ENCODE measurements at places on chromosomes 1 and 21.

GRCh38 chr1:93603601-93604000, 78.0 kb downstream of the BCAR3 start:
- DNase-seq = no peak

GRCh38 chr21:34688145-34688544, 19.4 kb downstream of the CLIC6 start:
- peak; percentile 83 for DNase-seq

DNA sequence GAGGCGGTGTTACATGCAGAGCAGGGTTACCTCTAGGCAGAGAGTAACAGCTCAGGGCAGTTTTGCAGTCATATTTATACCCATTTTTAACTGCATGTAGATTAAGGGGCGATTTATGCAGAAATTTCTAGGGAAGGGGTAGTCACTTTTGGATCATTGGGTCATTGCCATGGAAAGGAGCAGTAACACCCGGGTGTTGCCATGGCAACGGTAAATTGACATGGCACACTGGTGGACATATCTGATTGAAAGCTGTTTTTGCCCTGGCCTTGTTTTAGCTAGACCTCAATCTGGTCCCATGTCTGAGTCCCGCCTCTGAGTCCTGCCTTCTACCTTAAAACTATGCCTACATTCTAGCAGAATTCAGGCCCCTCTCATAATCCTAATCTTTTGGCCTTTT, 11.8 kb upstream of the USP1 start:
- DNase-seq = no peak

DNA sequence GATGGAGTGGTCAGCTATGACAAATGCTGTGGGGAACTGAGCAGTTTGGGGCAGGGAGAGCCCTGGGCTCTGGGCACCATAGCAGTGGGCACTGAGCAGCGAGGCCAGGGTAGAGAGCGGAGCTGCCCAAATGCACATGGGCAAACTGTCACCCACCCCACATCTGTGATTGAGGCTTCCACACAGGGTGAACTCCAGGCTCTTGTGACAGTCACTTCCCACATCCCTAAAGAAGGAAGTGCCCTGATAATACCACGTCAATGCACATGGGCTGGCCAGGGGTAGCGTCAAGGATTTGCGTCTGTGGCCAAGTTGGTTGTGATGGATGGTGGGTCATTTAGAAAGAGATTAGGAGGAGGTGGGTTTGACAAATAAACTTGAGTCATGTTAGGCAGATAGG, 2.6 kb upstream of the GUCA2B start:
- no peak for DNase-seq

DNA sequence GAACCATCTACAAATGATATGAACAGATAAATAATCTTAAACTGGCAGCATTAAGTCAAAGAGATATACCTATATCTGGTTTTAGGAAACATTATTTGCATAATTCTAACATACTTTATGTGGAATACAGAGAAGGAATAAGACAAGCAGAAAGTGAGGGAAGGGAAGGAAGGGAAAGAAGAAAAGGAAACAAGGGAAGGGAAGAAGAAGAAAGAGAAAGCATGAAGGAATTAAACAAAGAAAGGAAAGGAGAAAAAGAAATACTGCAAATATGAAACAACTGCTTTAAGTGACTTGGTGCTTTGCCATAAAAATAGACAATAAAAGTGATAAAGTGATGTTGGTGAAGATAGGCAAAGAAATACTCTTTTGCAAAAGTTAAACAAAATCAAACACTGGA, 20.1 kb downstream of the SCMH1 start:
- no peak for DNase-seq

DNA sequence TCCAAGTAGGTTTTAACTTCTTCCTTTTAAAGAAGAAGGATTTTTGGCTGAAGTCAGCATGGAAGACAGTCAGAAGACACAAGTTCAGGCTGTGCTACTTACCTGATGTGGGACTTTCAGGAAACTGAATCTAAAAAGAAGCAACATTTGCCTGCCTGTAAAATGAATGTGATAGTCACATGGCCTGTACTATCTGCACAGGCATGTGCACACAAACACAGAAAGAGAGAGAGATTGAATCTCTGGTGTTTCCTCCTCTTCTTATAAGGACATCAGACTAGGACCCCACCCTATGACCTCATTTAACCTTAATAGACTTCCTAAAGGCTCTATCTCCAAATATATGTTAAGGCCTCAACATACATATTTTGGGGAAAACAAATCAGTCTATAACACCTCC, 542.9 kb downstream of the PLPP3 start:
- no peak for DNase-seq

- no peak for DNase-seq
Observed at GRCh38 chr1:201418461-201418860, 3.1 kb downstream of the TNNI1 start.

DNA sequence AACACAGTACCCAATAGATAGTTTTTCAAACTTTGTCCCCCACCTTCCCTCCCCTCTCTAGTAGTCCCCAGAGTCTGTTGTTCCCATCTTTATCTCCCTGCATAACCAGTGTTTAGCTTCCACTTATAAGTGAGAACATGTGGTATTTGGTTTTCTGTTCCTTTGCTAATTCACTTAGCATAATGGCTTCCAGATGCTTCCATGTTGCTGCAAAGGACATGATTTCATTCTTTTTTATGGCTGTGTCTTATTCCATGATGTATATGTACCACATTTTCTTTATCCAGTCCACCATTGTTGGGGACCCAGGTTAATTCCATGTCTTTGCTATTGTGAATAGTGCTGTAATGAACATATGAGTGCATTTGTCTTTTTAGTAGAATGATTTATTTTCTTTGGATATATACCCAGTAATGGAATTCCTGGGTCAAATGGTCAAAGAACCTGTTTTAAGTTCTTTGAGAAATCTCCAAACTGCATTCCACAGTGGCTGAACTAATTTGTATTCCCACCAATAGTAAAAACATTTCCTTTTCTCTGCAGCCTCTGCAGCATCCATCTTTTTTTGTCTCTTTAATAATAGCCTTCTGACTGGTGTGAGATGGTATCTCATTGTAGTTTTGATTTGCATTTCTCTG, 126.0 kb downstream of the AK5 start:
- DNase-seq = no peak

- DNase-seq = no peak
Observed at GRCh38 chr1:197666769-197667285, 108.5 kb downstream of the DENND1B start.

- DNase-seq = peak; percentile 99
Observed at GRCh38 chr1:67430358-67431155, at the start of gene SERBP1. Gene SERBP1 (minus strand): TSS chr1:67430402. CDS start chr1:67430300, 102 bp downstream.

GRCh38 chr1:24966121-24966723, 36.1 kb upstream of the RUNX3 start:
- DNase-seq = no peak

GRCh38 chr1:47572731-47573430, 135.0 kb downstream of the FOXD2 start:
- no peak for DNase-seq

- no peak for DNase-seq
Observed at GRCh38 chr21:38439426-38439825, 58.9 kb downstream of the ERG start.

DNA sequence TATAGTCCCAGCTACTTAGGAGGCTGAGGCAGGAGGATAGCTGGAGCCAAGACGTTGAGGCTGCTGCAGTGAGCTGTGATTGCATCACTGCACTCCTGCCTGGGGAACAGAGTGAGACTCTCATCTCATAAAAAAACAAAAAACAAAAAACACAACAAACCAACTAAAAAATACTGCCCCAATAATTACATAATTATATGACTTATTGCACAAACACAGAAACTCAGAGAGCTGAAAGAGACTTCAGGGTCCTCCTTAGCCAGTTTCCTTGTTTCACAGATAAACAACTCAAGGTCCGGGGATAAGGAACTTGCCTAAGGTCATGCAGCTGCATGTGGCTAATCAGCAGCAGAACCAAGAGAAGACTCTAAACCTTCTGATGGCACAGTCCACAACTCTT, 11.9 kb downstream of the EXTL2 start:
- no peak for DNase-seq

DNA sequence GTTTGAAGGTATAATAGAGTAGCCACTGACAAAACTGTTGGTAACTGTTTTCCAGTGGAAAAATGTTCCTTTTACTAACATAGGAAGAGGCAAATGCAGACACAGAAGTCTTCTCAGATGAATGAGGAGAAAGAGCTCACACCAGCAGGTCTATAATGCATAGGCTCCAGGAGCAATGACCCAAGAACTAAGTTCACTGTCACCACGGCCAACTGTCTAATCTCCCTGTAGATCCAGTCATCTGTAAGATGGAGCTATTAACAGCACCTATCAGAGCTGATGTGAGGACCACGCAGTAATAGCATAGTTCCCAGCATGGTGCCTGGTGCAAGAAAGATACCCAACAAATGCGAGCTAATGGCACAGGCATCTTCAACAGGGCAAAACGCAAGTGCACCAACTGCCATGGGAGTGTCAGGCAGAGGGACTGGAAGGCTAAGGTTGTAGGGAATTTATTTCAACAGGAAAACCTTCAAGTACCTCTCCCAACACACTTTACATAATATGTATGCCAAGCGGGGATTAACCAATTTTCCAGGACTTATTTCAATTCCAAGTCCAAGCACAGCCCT, 12.9 kb downstream of the GNB1 start:
- no peak for DNase-seq

DNA sequence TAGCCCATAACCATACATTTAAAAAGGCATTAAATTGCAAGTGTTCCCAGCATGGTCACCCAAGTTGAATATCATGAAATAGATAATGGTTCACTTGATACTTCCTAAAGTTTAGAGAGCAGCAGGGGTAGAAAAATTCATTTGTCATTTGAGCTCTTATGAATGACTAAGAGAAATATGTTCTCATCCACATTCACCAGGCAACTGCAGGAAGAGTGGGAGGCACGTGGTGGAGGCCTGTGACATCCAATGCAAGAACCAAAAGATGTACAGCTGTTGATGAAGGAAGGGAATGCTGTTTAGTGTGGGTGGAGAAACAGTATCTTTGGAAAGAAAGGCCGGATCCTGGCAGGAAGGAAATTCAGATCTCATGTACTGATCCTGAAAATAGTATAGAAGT, 473.1 kb downstream of the ADGRL2 start:
- no peak for DNase-seq

DNA sequence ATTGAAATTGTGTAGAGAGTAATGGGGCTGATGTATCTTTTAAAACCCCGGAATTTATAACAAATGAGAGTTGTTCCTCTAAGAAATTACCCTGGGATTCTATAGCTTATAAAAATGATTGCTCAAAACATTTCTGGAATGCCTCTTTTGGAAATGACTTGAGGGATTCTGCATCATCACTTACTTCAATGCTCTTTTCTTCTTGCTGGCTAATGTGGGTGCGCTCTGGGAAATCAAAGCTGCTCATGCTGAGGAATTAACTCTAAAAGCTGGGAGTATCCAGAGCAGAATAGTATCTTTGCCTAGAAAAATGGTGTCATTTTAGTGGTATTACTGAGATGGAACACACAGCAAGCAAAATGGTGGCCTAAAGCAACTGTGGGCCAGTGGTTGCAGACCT, 23.0 kb upstream of the TBX15 start:
- DNase-seq = no peak

GRCh38 chr1:55040083-55040932, 960 bp downstream of the PCSK9 start:
- DNase-seq = no peak

GRCh38 chr1:53189061-53189460, 7.6 kb upstream of the CPT2 start:
- DNase-seq = no peak

DNA sequence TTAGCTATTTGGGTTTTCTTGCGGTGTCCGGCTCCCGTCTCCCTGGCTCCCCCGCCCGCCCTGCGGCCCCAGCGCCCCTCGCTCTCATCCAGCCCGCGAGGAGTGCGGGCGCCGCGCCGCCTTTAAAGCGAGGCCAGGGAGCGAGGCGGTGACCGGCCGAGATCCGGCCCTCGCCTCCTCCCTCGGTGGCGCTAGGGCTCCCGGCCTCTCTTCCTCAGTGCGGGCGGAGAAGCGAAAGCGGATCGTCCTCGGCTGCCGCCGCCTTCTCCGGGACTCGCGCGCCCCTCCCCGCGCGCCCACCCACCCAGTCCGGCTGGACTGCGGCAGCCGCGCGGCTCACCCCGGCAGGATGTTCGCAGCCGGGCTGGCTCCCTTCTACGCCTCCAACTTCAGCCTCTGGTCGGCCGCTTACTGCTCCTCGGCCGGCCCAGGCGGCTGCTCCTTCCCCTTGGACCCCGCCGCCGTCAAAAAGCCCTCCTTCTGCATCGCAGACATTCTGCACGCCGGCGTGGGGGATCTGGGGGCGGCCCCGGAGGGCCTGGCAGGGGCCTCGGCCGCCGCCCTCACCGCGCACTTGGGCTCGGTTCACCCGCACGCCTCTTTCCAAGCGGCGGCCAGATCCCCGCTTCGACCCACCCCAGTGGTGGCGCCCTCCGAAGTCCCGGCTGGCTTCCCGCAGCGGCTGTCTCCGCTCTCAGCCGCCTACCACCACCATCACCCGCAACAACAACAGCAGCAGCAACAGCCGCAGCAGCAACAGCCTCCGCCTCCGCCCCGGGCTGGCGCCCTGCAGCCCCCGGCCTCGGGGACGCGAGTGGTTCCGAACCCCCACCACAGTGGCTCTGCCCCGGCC, 492 bp downstream of the HLX start:
- no peak for DNase-seq

- DNase-seq = no peak
Observed at GRCh38 chr1:108142258-108142657, 57.9 kb downstream of the SLC25A24 start.

- no peak for DNase-seq
Observed at GRCh38 chr21:23017989-23018388, 2019.8 kb downstream of the NCAM2 start.

- no peak for DNase-seq
Observed at GRCh38 chr1:224472806-224473205, 38.2 kb upstream of the WDR26 start.

DNA sequence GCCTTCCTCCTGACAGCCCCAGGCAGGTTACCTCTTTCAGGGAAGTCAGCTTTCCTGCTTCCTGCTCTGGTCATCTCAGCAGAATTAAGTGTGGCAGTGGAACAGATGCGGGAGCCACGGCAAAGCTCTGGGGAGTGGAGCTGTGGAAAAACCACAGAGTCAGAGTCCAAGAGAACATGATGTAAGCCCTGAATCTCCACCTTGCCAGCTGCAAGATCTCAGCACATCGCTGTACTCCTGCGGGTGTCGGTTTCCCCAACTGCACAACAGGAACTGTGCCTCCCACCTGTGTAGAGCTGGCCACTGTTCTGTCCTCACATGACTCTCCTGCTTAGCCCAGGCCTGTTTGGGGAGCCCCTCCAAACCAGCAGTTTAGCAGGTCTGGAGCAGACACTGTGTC, 123.7 kb downstream of the MATN1 start:
- DNase-seq = no peak

- peak; percentile 26 for DNase-seq
Observed at GRCh38 chr1:92538413-92539061, 51.8 kb upstream of the GFI1 start.

DNA sequence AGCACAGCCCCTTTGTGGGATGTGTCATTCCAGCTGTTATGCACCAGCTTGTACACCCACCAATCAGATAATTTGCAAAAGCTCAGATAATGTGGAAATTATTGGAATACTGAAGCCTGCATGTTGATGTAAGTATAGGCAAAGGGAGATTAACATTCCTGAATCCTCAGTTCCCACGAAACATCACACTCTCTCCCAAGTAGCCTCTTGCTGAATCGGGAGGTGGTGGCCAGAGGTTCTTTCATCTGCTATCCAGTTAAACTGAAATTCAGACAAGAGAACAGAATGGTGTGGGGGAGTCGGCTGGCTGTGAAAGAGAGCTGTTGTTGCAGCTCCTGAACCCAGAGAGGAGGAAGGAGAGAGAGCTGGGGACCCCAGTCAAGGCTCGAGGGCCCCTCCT, 170.9 kb downstream of the ZBTB18 start:
- DNase-seq = no peak

Measured in NAMALWA (cell line).